ENCODE measurements at places on chromosomes 1 and 21. TPM values are rescaled to one million over a fixed set of nuclear protein-coding genes. Genes with fewer than 3 reads are reported as not detected.

The TPRG1L gene
- 60.6 TPM for total RNA-seq

The TRIM33 gene
- 19.9 TPM for total RNA-seq

The EPS8L3 gene
- not detected for total RNA-seq

The TCHH gene
- not detected for total RNA-seq

The PFKL gene
- total RNA-seq: 100 TPM

The C1orf50 gene
- total RNA-seq: 9.5 TPM

The NPHS2 gene
- total RNA-seq: not detected

The WLS gene
- 34.9 TPM for total RNA-seq

The ATAD3C gene
- total RNA-seq: 0.53 TPM

The IL6R gene
- total RNA-seq: 2.8 TPM

The RBM34 gene
- total RNA-seq: 68.6 TPM

The FHAD1 gene
- not detected for total RNA-seq

The MMP23B gene
- 3.3 TPM for total RNA-seq

The UBL4B gene
- total RNA-seq: 11.1 TPM

The RPE65 gene
- not detected for total RNA-seq

The LPAR3 gene
- 3.1 TPM for total RNA-seq

The SV2A gene
- 16.0 TPM for total RNA-seq

The PIGR gene
- total RNA-seq: not detected

The SPATC1L gene
- total RNA-seq: 12.4 TPM

The GBP7 gene
- not detected for total RNA-seq

The IRF2BP2 gene
- total RNA-seq: 58.6 TPM

The S100A7A gene
- not detected for total RNA-seq

The ADGRL2 gene
- total RNA-seq: 2.6 TPM

The MAP10 gene
- total RNA-seq: 0.10 TPM

The MRAP gene
- total RNA-seq: not detected

The FNDC10 gene
- total RNA-seq: 4.0 TPM

The TMEM82 gene
- total RNA-seq: not detected

The RGS16 gene
- 0.55 TPM for total RNA-seq

The AADACL3 gene
- total RNA-seq: not detected

The EMC1 gene
- total RNA-seq: 93.3 TPM

The NPPB gene
- not detected for total RNA-seq

The TEX38 gene
- not detected for total RNA-seq

The NBPF3 gene
- total RNA-seq: 16.2 TPM

The PEAR1 gene
- total RNA-seq: 3.7 TPM

The LRRC40 gene
- 14.3 TPM for total RNA-seq

The SEMA4A gene
- total RNA-seq: 0.83 TPM

The RGS18 gene
- total RNA-seq: not detected

The CASQ1 gene
- total RNA-seq: 0.30 TPM

The GFI1 gene
- not detected for total RNA-seq

The WNT9A gene
- 0.21 TPM for total RNA-seq

The KLHDC9 gene
- 1.7 TPM for total RNA-seq

Measured in HFFc6 (cell line).